Head of caudate nucleus (tissue), 42 donors: ENCODE measurements at places on chromosomes 2 and 18.

DNA sequence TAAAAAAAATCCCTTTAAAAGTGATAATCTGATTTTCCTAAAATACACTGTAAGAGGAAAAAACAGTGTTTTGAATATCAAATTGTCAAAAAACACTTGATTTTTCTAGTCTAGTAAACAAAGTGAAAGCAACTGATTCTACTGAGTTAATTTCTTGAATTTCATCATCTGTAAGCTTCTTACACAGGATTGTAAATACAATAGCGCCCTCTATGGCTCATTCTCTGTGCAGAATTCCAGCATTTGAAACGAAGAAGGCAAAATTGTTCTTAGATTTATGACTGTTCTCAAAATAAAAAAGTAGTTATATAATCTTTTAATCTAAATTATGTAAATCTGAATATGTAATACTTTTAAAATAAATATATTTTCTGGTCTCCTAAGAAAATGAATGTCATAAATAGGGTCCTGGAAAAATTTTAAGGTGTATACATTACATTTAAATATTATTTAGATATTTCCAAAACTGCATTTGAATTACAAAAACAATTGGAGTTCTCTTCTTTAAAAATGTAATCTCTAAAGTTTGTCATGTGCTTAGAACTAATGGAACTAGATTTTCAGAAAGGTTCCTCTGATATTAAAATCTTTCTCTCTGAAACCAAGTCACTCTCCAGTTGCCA is 176.9 kb upstream of the MC4R start:
- no peak for DNase-seq

GRCh38 chr18:59961070-59961469 is 61.3 kb downstream of the PMAIP1 start:
- no peak for DNase-seq

GRCh38 chr18:62464266-62464665 is 58.6 kb upstream of the ZCCHC2 start:
- no peak for DNase-seq

GRCh38 chr18:23578067-23578701 is 8.1 kb downstream of the NPC1 start:
- DNase-seq = no peak

DNA sequence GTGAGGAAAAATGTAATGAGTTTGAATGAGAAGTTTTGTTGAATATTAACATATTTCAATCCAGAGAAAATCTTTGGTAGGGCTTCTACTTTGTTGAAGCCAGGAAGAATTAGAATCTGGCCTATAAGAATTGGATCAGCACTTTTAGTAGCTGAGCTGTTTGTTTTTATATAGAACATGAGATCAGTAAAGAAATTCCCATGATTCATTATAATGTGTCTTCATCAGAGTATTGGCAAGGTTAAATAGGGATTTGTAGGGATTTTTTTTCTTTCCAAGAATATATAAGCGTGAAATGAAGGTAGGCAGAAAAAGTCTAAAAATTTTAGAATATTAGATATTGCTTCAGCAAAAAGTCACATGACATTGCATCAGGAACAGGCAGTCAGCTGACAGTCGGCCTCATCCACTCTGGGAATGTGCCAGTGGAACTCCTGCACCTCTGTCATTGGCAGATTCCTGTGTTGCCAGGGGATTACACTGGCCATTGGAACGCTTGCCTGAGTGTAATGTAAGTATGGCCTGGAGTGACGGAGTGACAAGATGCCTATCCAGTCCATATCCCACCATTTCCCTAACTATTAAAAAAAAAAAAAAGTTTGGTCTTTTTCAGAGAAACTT is 60.6 kb downstream of the SERTAD2 start:
- no peak for DNase-seq

DNA sequence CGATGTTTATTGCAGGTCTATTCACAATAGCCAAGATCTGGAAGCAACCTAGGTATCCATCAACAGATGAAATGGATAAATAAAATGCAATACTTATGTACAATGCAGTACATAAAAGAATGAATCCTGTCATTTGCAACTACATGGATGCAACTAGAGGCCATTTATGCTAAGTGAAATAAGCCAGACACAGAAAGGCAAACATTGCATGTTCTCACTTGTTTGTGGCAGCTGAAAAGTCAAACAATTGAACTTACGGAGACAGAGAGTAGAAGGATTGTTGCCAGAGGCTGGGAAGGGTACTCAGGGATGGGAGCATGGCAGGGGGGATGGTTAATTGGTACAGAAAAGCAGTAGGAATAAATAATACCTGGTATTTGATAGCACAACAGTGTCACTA is 563.9 kb downstream of the TMX3 start:
- DNase-seq = no peak

DNA sequence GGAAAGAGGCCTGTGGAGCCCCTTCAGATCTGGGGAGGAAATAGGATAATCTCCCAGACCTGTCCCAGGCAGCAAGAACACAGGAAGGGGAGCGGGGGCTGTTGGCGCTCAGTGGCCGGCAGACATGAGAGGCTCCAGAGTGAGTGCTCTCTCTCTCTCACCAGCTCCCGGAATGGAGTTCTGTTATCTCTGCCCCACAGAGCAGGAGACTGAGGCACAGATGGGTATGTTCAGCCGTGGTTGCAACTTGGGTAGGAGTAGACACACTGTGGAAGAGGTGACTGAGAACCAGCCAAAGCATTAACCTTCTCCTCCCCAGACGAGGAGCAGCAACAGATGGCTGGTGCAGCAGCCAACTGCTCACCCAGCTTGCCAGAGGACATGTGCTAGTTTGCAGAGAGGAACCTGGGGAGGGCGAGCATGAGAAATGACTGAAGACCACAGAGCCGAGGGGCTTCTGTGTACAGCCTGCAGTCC is 82.0 kb downstream of the NRP2 start:
- no peak for DNase-seq

GRCh38 chr2:6826081-6826913 is 39.4 kb downstream of the CMPK2 start:
- DNase-seq = no peak

DNA sequence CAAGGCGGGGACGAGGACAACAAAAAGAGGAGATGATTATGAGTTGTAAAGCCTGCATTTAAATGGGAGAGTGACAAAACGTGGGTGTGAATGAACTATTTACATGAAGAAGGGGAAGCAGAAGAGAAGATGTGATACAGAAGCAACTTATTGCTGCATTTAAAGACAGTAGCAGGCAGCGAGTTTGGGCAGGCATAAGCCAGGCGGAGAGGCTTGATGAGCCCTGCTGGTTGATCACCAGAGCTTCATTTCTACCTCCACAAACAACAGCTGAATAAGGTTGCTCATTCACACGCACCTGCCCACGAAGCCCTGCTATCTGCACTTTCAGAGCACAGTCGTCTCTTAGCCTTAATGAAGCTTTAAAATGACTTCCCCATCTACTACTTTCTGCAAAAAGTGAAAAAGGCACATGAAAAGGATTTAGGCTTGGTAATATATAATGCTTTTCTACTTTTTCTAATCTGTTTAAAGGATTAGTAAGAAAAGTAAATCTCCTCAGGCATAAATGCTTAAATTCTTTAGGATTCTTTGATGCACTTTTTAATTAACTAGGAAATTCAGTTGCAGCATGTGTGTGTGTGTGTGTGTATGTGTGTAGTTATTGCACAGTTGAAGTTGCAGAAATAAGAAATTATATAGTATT is 3.1 kb downstream of the SLC38A11 start:
- DNase-seq = no peak

GRCh38 chr2:190504912-190505311 is 29.6 kb downstream of the NEMP2 start:
- no peak for DNase-seq

DNA sequence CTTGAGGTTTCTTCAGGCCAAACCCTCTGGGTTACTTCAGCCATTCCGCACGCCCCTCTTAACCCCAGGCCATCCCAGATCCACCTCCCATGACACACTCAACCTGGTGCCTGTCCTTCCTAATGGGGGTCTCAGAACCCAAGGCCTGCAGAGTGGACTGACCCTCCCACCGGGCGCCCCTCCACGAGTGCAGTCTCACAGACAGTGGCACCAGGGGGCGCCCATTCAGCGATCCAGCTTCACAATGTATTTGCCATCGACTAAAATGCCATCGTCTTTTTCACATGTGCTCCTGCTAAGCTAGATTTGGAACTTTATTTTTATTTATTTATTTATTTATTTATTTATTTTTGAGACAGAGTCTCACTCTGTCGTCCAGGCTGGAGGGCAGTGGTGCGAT is 38.5 kb downstream of the INPP5D start:
- no peak for DNase-seq

DNA sequence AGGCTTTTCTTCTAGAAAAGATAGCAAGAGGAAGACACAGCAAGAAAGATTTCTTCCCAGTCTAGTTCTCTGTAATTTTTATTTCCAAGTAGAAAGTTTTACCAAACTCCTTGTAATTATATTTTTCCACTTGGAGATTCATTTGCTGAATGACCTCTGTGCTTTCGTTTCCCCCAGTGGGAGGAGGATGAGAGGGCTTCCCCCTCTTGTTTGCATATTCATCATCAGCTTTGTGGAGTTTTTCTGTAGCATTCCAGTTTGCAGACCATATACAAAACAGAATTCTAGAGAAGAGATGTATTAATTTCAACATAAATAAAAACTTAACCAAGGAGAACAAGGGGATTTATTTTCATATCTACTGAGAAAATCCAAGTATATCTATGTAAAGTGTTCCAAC is 51.3 kb downstream of the RMDN2 start:
- no peak for DNase-seq
